Daoy (cell line): ENCODE measurements at places on chromosomes 7 and 10. TPM values are rescaled to one million over a fixed set of nuclear protein-coding genes. Genes with fewer than 3 reads are reported as not detected.

UBE3C gene
- total RNA-seq, result 114 and 115 TPM in 2 replicates

MACROH2A2 gene
- 33.7 and 39.0 TPM in 2 replicates for total RNA-seq

- DNase-seq, result peak; percentile 84
Measured at GRCh38 chr7:116075351-116076145, 45.0 kb upstream of the TFEC start.

ADGRA1 gene
- total RNA-seq, result not detected in 2 replicates

- DNase-seq, result no peak
Measured at GRCh38 chr10:3169673-3170072, 2.9 kb downstream of the PITRM1 start.

- no peak for DNase-seq
Measured at GRCh38 chr10:102302611-102303010, 57.3 kb downstream of the GBF1 start.

DNA sequence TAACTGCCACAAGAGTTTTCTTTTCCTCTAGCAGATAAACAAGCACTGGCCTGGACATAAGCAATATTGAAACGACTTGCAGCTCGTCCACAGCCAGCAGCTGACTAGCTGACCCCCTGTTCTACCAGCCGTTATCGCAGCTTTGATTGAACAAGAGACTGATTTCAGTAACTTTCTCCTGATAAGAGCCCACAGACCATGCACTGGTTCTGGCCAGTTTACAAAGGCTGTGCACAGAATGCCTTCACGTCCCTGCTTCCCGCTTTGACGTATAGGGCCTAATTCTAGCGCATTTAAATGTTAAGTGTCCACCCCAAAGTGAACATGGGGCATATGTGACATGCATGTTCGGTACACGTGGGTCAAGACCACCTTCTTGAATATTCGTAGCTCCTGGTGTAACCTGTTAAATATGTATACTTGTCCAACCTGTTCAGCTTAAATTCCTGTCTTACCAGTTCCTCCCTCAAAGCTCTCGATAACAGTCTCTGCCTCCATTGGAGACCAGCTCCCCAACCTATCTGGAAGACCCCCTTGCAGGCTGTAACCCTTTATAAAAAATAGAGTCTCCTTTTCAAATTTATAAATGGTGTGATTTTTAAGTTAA lies 69.2 kb downstream of the LYZL1 start:
- DNase-seq, result no peak

- peak; percentile 15 for DNase-seq
Measured at GRCh38 chr7:91852263-91852741, 28.2 kb downstream of the MTERF1 start.

DNA sequence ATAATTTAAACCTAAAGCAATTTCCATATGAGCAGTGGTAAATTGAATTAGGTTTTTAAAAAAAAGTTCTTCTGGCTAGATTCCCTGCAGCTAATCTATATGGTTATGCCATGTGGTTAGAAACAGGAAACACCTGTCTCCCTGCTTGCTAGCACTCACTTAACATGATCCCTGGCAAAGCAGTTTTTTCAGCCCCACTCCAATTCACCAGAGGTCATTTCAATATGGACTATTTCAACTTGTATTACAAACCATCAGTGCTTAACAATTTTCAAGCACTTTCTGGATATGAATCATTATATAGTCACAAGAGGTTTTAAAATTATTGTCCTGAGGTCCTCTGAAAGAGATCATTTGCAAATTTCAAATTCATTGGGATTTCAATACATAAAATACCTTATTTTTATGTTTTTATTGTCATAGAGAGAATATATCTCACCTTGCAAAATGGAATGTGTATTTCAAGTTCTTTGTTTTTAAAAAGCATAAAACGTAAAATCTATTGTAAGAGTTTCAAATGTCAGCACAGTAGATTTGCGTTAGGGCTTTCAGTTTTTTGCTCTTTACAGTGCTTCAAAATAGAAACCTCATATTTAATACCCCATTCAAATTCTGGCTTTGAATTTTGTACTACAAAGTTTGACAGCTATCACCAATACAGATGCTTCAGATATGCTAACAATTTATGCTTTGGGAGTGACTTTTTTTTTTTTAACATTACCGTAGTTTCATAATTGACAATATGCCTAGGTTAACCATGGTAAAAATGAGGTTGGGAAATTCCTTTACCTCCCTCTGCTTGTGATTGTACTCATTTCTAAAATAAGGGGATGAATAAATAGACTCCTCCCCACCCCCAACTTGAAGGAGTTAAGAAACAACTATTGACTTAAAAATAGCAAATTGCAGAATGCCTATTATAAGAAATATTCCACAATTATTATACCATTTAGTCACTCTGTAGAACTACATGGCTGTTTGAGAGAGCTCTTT lies 117.5 kb upstream of the HGF start:
- peak; percentile 14 for DNase-seq

DNA sequence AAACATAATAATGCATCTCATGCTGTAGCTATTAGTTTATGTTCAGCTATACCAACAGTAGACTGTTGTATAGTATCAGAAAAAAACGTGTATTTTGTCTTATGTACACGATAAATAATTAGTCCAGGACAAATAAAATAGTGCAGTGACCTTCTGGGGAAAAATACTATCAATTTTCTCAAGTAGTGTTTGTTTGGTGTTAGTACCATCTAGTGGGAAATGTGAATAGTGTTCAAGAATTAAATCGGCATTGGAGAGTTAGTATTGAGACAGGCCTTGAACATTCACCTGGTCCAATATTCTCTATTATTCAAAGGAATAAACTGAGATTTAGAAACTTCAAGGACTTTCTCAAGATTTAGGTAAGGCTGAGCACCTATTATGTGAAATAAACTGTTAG lies 21.7 kb upstream of the OR2A5 start:
- no peak for DNase-seq

DNA sequence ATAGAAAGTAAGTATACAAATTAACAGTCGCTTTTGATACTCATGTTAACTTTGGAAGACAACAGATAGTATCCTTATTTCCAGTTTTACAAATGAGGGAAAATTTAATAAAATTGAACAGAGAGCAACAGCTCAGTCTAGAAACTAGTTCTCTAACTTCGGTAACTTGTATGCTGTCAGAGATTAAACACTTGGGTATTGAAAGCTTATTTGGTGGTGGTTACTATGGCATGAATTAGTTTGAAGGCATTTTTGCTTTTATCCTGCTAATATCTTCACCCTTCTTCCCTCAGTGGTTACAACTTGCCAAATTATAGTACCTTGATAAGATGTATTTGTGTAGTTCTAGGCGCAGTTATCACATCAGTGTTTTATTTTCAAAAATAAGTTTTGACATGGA lies 7.2 kb downstream of the WAC start:
- no peak for DNase-seq

SPDYE16 gene
- under 0.01 TPM in 1 of 2 replicates, not detected in the other for total RNA-seq

DNA sequence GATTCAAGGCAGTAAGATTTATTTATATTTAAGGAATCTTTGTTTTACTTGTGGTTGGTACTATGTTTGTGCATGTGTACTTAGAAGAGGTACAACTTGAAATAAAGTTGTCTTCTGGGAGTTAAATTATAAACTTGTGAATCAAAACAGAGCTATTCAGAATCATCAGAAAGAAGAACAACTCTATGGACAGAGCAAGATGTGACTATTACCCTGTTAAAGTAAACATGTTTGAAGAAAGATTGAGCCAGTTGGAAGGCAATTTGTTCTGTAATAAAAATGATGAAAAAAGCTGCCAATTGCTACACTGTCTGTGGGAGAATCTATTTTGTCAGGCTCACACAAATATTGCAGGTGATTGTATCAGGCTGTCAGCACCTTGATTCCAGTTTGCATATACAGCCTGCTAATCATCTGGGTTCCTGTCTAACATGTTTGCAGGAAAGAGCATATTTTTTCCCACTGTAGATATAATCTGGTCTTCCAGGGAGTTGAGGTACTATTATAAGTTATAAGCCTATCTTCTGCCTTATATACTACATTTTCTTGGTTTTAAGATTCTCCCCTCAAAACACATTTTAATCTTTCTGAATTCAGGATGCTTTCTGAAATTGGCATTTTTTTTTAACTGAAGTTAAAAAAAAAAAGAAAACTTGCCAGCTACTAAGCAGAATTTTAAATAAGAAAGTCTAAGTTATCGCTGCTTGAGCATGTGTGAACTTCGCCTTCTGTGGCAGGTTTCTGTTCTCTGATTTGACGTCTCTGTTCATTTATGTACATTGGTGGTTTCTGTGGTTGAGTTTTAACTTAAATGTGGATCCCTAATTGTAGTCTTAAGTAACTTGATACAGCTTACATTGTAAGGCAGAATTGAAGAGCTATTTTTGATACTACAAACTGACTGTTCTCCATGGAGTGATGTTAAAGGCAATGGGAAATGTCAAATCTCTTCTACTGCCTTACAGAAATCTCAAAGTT lies 46.0 kb downstream of the ZNRF2 start:
- no peak for DNase-seq

- no peak for DNase-seq
Measured at GRCh38 chr7:26993816-26994810, 101.7 kb downstream of the HOXA1 start.

BTBD16 gene
- total RNA-seq, result not detected in 2 replicates
